Erythroblast (primary cell): ENCODE measurements at places on chromosomes 16 and 17.

- peak; percentile 71 for DNase-seq
Measured at GRCh38 chr17:43720311-43721060, 38.1 kb downstream of the SOST start.

GRCh38 chr16:1466054-1466453 is 8.8 kb downstream of the CLCN7 start:
- DNase-seq: no peak

DNA sequence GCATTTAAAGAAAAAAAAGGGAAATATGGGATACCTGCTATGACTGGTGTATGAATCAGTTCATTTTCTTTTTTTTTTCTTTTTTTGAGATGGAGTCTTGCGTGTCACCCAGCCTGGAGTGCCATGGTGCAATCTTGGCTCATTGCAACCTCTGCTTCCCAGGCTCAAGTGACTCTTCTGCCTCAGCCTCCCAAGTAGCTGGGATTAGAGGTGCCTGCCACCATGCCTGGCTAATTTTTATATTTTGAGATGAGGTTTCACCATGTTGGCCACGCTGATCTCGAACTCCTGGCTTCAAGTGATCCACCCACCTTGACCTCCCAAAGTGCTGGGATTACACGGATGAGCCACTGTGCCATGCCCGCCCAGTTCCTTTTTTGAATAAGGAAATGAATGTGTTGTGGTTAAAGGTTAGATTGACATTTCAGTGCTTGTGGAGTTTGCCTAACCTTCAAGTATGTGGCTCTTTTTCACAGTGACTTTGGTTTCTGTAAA is 7.7 kb downstream of the HAPSTR1 start:
- no peak for DNase-seq

DNA sequence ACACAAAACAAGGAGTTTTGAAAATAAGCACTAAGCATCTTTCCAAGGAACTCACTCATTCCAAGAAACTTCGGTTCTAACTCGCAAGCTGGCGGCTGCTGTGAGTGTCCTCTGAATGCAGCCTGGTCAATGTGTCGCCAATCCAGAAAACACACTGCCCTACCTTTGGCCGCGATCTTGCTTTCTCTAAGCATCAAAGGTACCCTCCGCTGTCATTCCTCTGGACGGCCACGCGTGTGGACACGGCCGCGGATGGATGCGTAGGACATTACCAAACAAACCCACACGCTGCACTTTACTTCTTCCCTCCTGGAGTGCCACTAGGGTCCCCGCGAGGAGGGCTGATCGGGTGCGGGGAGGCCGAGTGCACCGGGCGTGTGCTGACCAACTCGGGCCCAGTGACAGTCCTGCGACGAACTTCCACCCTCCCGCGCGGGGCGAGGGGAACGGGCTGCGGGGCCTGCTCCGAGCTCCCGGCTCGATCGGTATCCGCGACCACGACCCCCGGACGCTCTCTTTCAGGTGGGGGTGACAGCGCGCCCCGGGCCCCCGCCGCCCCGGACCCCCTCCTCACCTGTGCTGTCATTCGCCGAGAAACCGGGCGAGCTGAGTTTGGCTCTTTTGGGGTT is 1.1 kb downstream of the CREBBP start:
- peak; percentile 71 for DNase-seq

DNA sequence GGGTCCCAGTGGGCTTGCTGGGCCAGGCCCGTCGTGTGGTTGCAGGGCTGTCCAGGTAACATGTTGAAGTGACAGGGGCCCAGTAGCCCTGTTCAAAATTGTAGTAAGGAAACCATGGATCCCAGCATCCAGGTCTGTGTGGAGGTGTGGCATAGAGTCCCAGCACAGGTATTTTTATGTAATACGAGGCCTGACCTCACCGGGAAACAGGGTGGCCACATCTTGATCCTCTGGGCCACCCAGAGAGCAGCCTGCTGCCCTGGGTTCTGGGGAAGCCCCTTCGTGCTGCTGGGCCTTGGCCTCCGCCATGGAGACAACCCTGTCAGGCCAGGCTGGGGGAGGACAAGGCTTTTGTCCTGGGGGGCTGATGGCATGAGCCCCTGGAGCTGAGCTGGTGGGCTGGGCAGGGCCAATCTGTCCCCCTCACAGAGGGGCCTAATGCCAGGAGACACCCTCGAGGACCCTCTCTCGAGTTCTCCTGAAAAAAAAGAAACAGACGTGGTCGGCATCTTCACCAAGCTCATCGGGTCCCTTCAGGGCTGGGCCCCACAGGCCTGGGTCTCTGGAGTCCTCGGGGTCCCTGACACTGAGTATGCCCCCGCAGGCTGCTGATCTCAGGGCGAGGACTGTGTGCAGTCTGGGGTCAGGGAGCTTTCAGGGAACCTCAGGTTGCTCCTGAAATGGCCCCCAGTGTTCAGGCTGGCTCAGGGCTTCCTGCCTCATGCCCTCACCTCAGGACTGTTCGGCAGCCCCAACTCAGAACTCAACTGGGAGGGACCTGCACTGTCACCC is 47.8 kb downstream of the TNFRSF13B start:
- no peak for DNase-seq

- DNase-seq: no peak
Measured at GRCh38 chr17:32161029-32161428, 18.7 kb downstream of the RHOT1 start.

- peak; percentile 29 for DNase-seq
Measured at GRCh38 chr17:15464231-15464985, 3.0 kb downstream of the CDRT4 start.

DNA sequence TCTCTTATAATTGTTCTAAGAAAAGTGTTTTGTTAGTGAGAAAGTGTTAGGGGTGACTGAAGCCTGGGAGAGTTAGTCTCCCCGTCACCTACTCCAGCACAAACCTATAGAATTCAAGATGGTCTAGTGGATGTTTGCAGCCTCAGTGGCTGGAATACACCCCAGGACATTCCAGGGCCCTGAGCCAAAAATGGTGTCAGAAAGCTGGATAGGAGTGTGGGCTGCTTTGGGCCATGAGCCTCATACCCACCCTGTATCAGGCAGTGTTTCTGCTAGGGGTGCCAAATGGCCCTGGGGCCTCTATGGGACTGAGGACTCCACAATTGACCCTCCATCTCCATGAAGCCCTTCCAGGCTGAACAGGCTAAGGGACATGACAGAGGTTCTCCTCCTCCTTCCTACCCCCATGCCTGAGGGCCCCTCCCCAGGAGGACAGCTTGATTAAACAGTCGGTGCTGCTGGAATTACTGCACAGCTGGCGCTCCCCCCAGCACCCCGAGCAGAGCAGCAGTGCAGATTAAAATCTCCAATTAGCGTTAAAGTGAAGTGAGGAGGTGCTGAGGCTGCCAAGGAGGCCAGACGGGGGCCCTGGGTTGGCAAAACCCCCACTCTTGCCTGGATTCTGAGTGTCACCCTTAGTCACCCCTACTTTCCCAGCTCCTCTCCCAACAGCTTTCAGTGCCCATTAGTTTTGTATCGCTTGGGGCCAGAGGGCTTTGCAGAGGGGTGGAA is 59.1 kb downstream of the NEUROD2 start:
- no peak for DNase-seq

GRCh38 chr16:8929086-8929748 is 34.5 kb downstream of the USP7 start:
- no peak for DNase-seq

GRCh38 chr17:75501378-75502071 is 13.8 kb downstream of the CASKIN2 start:
- no peak for DNase-seq

GRCh38 chr17:38326996-38327792 is 16.6 kb downstream of the GPR179 start:
- DNase-seq: no peak

DNA sequence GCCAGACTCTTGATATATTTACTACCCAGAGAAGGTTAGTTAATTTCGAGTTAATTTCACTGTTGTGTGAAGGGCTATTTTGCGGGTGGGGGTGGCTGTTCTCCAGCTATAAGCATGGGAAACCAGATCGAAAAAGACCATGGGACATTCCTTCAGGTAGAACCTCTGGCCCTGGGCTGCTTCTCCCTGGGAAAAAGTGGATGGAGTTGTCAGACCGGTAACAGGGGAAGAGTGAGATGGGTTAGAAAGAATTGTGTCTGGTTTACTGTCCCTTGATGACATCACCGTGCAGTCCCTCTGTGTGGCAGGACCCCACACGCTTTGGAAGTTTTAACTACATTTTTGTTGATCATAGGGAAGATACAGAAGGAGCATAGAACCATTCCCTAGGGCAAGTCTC is 296.3 kb downstream of the RBFOX1 start:
- DNase-seq: no peak

DNA sequence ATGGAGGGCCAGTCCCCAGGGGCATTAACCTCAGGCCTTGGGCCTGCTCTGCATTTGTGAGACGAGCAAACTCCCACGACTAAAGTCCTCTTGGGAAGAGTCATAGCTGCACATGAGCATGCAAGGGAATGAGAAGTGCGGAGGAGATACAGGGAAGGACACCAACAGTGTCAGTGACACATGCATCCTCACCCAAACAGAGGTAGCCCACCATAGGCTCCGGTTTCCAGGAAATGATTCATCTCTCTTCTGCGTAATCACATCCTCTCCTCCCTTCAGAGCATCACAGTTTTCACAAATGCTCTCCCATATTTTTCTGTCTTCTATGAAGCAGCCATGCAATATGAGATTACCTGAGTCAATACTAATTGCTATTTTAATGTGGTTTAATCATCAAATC is 725.7 kb upstream of the GOT2 start:
- DNase-seq: no peak

DNA sequence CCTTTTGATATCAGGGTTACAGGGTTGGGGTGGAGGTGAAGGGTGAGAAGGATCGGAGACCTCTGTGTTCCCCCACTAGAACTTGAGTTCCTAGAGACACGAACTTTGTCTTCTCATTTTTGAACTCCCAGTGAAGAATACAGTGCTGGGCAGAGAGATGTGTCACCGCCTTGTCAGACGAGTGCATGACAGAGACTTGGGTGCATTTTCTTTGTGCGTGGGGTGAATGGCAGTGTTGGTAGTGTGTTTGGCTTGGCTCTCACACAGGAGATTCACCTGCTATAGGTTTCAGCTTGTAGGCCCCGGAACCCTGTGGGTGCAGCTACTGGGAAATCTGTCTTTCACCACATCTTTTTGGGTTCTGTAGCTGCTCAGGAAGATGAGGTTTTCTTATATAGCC is 40.0 kb upstream of the CCR7 start:
- DNase-seq: no peak

DNA sequence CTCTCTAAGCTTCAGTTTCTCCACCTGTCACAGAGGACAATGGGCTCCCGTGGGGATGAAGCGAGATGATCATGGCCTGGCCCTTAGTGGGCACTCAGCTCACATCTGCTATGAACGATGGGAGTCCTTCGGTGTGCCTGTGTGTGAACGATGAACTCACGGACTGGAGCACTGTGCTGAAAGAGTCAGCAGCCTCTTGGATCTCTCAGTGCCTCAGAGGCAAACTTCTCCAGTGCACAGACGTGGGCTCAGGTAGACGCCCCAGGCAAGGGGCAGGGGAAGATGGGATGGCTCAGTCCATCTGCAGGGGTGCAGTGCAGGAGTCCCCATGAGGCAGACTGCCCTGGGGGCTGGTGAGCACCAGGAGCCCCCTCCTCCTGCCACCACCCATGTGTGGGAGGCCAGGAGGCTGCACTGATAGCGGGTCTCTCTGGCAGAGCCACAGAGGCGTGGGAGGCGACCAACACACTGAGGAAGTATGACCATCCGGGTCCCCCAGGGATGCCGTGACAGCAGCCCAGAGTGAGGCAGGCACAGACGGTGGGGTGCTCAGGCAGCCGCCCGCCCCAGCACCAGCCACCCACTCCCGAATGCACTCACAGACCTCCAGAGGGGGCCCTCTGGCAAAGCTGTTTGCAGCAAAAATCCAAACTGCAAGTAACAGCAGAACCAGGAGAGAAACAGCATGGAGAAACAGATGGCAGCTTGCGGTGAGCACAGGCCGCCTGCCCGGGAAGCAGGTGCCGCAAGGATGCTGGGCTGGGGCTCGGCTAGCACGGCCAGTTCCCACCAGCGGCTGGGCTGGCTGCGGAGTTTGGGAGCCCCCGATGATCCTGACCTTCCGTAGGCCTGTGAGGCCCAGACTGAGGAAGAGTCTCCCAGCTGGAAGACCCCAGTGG is 82.7 kb downstream of the RPH3AL start:
- DNase-seq: no peak

DNA sequence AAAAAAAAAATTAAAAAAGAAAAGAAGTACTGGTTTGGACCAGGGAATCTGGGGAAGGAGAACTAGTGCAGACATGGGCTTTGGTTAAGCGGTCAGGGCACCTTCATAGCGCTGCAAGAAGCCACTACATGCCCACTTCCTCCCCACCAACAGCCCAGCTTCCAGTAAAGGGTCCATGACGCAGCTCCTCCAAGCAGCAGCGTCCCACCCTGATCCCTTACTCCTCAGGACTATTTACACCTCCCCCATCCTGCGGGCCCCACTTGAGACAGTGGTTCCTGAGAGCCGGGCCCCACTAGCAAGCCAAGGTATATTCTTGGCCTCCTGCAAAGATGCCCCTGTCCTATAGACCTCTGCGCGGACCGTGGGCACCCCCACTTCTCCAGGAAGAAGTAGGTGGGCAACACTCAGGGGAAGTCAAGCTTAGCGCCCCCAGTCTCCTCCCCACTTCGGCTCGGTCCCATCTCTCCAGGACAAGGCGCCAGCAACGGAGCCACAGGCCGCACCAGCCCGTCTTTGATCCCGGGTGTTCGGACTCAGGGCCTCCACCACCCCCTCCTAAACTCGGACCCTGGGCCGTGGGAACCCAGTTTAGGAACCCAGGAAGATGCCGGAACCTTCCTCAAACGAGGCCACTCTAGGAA is 913 bp upstream of the PRR14 start:
- no peak for DNase-seq

GRCh38 chr17:49574323-49574781 is 1.3 kb upstream of the NXPH3 start:
- DNase-seq: no peak

GRCh38 chr16:4200000-4200780 is 41.7 kb downstream of the SRL start:
- DNase-seq: peak; percentile 60

GRCh38 chr17:69525920-69526841 is 111.7 kb downstream of the MAP2K6 start:
- peak; percentile 37 for DNase-seq

GRCh38 chr16:89174877-89175276 is 3.3 kb downstream of the CDH15 start:
- DNase-seq: no peak

DNA sequence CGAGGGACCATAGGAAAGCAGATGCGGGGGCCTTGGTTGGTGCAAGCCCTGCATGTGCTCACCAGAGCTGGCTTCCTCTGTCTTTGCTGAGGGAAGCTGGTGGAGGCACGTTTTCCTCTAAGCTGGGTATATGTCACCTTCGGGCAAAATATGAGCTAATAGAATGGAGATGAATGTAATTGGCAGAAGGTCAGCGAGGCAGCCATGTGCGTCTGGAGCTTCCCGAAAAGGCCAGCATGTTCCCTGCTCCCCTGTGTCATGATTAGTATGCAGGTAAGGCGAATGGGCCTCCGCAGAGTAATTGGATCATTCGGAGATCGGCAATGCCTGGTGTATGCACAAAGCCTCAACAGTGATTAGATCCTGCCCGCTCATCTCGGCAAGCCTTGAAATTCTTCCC is 806.2 kb upstream of the EEF2KMT start:
- DNase-seq: no peak

- peak; percentile 22 for DNase-seq
Measured at GRCh38 chr16:3029491-3030221, 5.8 kb downstream of the THOC6 start.

GRCh38 chr16:81616321-81617020 is 162.6 kb upstream of the PLCG2 start:
- no peak for DNase-seq

GRCh38 chr16:15899538-15900100 is 11.2 kb upstream of the CEP20 start:
- no peak for DNase-seq
